H1 (cell line): ENCODE measurements at places on chromosomes 2 and 18. TPM values are rescaled to one million over a fixed set of nuclear protein-coding genes. Genes with fewer than 3 reads are reported as not detected.

KRTCAP3 gene
- 50.1 and 55.4 TPM in 2 replicates for total RNA-seq

DNA sequence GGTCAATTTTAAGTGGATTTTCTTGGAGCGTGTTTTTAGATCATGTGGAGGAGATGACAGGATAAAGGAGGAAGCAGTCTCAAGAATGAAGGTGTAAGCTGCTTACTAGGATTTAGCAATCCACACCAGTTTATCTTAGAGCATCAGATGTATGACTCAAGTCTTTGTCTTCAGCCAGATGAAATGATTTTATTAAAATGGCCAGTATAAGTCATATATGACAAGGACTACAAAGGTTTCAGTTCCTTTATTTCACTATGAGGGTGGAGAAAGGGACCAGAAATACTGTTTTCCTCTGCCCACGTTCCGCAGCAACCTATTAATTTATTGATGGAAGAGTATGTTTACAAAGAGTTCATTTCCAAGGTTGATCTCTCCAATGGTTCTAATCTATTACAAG, 970.5 kb upstream of the SLC39A10 start:
- DNase-seq, result no peak

- no peak for DNase-seq
Measured at GRCh38 chr18:48592540-48593171, 53.8 kb downstream of the CTIF start.

- DNase-seq, result no peak
Measured at GRCh38 chr18:29248805-29249204, 1071.9 kb upstream of the CDH2 start.

GRCh38 chr2:20153131-20153851, 71.6 kb downstream of the SDC1 start:
- DNase-seq, result no peak
